ENCODE measurements at places on chromosomes 13 and 19.
A peak's percentile ranks its signal among the peaks of the same experiment; 100 is the strongest.

DNA sequence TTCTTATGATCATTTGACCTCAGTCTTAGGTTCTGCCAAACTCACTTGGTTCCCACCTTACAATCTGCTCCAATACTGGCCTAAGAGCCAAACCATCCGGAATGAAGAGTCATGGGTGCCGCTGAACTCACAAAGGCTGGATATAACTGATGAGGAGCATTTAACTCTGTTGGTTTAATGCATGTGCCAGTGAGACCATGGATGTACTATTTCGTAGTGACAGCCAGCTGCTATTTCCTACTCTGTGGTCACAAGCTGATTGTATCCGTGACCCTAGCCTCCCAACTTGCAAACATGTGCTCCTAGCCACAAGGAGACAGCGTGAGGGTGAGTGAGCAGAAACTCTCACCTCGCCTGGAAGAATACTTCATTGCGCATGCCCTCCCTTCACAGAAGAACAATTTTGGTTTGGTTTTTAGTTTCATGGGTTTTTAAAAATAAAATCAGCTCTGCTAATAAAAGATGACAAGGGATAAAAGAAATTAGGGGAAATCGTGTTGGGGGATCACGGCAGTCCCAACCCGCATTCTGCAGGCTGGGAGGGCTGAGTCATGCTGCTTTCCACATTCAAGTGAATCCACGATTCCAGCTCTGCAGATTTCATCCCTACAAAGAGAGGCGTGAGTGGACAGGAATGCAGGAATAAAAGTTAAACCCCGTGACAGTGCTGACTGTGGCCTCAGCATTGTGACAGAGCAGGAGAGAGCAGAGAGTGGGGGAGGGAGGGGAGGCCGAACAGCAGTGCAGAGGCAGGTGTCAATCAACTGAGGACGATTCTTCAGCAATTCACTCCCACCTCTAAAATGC is 66.8 kb upstream of the RAP2A start:
- no peak for DNase-seq

- DNase-seq, result no peak
These were observed 431.4 kb downstream of the TBC1D4 start for GRCh38 chr13:75050419-75051046.

DNA sequence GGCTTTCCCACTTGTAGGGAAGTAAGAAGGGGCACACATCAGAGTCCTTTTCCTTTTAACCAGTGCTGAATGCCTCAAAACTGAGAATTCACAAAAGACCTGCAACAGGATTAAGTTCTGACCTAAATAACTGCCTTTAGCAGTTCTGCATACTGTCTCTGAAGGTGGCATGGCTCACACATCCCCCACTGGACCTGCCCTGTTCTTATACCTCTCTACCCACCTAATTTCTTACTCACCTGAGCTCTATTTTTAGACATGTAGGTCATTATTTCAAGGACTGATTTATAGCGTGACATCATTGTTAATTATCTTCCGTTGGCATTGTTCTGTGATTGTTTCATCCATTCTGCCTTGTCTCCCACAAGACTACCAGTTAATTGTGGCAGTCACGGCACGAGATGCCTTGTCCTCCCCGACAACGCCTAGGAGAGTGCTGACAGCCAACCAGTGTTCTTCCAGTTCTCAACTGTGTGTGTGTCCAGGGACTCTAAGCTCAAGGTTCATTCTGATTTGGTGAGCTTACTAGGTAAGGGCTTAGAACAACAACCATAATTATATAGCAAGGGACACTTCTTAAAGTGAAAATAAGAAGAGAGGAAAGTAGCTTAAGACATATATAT is 27.1 kb upstream of the UBL3 start:
- no peak for DNase-seq

GRCh38 chr19:11963566-11964355 is 1.1 kb upstream of the ZNF763 start:
- DNase-seq, result peak; percentile 30
